ENCODE measurements at places on chromosomes 3 and 15.

DNA sequence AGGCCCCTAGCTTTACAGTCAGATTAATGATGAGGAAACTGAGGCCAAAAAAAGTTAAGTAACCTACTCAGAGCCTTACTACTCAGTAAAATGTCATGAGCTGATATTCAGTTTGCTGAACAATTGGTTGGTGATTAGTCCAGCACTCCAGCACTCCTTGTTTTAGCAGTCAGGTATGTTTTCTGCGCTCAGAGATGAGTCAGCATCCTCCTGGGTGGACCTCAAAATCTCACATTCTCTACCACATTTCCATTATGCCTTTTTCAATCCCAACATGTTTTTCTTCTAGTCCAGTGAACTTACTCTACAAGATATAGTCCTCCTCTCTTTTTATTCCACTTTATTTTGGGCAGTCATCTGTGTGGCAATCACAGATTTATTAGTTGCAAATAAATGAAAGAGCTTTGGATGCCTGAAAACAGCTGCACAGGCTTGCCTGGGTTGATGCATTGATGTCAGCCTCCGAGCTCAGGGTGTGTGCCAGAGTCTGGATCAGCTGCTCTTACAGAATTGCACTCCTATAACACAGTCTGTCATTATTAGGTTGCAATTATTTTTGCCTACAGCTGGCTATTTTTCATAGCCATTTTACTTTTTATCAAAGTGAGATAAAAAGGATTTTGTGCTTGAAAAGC, 133.2 kb downstream of the ARPP21 start:
- DNase-seq, result no peak

DNA sequence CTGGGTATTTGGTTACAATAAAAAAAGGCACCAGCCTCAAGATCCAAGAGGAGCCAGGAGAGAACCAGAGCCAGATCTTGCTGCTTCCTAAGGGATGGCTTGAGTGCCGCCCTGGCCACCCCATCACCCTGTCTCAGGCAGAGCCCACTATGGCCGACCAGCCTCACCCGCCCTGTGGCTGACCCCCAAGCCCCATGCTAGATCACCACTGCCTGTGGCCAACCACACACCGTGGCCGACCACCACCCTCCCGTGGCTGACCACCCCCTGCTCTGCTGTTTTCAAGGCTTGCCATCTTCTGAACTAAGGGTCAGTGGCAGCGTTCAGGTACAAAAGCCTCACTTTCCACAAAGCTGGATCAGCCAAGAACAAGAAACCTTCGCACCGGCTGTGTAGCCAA, 12.0 kb downstream of the CSPG5 start:
- DNase-seq, result no peak

DNA sequence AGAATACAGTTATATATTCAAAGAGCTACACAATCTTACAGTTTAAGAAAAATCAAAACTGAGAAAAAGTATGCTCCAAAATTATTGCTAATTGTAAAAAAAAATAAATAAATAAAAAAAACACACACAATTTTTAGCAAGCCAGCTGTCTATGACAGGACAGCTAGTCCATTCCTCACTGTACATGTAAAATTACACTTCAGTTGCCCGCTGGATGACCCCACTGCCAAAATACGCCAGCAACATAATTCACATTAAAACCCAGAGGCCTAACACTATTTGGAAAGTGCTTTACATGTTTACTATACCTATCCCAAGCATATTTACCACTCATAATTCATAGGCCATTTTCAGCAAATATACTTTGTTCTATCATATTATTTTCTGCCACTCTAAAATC, 5.8 kb downstream of the MYO9A start:
- DNase-seq, result no peak

DNA sequence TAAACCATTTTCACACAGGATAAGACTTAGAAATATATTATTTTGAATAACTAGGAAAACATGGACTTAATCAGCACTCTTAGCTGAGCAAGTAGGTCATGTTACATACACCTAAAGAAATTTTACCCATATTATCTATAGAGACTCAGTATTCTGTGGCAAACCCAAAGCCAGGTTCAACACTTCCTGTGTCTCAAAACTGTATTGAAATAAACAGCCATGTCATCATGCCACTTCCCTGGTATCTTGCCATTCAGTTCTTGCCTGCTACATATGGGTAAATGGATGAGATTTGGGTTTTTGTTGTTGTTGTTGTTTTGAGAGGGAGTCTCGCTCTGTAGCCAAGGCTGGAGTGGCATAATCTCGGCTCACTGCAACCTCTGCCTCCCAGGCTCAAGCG, 141.5 kb upstream of the PLXND1 start:
- no peak for DNase-seq

DNA sequence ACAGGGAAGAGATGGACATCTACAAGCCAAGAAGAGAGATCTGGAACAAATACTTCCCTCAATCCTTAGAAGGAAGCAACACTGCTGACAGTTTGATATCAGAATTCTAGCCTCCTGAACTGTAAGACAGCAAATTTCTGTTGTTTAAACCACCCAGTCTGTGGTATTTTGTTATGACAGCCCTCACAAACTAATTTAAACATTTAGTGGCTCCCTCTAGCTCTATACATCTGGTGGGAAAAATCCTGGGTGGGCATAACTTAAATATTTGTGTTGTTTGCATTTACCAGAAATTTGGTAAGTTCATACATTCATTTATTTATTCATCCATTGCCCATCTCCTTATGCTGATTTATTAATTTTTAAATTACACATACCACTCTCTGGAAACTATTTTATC, 62.5 kb upstream of the GSK3B start:
- no peak for DNase-seq

GRCh38 chr3:6567241-6567640, 293.7 kb upstream of the GRM7 start:
- no peak for DNase-seq

DNA sequence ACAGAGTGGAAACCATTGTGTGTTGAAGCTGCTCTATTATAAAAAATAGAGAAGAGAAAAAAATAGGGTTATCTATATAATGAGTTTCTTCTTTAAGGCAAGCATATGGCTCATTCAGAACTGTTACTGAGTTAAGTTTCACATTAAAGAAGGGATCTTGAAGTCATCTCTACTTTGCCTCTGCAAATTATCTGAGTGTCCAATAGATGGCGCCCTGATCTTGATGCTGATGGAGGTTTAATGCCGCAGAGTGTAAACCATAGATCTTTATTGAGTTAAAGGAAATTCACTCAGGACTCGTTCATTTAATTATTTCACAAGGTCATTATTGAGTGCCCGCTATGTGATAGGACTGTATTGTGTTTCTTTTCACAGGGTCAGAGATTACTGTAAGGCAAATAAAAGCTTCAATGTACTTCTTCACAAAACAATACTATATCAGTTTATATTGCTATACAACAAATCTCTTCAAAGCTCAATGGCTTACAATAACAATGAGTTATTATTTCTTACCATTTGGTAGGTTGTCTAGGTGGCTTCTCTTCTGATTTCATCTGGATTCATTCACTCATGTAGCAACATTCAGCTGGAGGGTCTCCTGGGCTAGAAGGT, 171.4 kb downstream of the NSUN3 start:
- no peak for DNase-seq

GRCh38 chr15:79184465-79184892, 93.9 kb upstream of the RASGRF1 start:
- DNase-seq, result peak; percentile 73

- no peak for DNase-seq
Observed at GRCh38 chr3:159401069-159401468, 587.6 kb upstream of the IL12A start.

DNA sequence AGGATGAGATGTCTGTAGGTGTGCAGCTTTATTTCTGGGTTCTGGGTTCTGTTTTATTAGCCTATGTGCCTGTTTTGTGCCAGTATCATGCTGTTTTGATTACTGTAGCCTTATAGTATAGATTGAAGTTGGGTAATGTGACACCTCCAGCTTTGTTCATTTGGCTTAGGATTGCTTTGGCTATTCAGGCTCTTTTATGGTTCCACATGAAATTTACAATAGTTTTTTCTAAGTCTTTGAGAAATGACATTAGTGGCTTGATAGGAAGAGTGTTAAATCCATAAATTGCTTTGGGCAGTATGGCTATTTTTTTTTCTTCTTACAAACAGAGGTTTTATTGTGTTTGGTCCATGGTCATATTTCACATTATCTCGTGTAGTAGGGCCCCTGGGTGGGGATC, 285.8 kb upstream of the GADL1 start:
- DNase-seq, result no peak

GRCh38 chr3:136949708-136950107, 8.1 kb upstream of the IL20RB start:
- DNase-seq, result no peak

Measured in uterus (tissue), 4 donors.